ENCODE measurements at places on chromosomes 11 and 22.

- no peak for DNase-seq
Observed at GRCh38 chr11:111963931-111964340, 26.8 kb downstream of the DIXDC1 start.

GRCh38 chr11:32072872-32073643 lies 17.8 kb upstream of the RCN1 start:
- DNase-seq, result no peak

DNA sequence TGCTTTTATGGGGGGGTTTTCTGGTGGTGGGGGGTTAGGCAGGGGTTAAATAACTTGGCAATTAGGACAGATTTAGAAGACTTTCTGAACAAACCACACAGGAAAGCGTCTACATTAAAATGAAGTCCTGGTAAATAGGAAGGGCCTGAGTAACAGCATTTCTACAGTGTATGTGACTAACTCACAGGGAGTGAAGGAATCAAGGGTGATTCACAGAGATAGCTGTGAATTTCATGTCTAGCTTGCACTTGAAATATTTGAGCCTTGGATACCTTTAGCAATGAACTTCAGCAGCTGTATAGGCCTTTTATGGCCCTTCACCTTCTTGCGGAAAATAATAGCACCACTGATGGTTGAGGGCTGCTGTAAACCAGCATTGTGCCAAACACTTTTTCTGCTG lies 26.1 kb upstream of the LDHA start:
- no peak for DNase-seq

- no peak for DNase-seq
Observed at GRCh38 chr11:40099426-40100161, 1359.9 kb downstream of the LRRC4C start.

DNA sequence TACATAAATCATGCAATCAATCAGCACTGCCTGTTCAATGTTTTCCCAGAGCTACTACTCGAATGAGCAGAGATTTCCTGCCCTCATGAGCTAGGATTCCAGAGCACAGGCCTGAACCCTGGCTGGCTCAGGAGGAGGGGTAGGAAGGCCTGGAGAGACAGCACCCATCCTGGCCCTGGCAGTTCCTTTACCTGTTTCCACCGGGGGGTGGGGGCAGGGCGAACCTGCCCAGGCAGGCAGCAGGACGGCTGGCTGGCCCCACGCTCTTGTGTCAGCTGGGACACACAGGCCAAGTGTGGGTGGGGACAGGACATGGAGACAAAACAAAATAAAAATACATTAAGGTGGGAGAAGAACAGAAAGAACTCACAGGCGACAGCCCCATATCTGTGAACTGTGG lies 109.8 kb upstream of the BID start:
- no peak for DNase-seq

GRCh38 chr11:71118671-71119250 lies 133.6 kb downstream of the SHANK2 start:
- no peak for DNase-seq

GRCh38 chr11:32109138-32109537 lies 18.3 kb downstream of the RCN1 start:
- DNase-seq, result no peak

Data from inflammatory macrophage treated with lipopolysaccharide for 1 hour (primary cell).